LoVo (cell line): ENCODE measurements at places on chromosomes 7 and 10.

GRCh38 chr10:24417053-24417452 lies 208.1 kb downstream of the KIAA1217 start:
- DNase-seq = no peak

DNA sequence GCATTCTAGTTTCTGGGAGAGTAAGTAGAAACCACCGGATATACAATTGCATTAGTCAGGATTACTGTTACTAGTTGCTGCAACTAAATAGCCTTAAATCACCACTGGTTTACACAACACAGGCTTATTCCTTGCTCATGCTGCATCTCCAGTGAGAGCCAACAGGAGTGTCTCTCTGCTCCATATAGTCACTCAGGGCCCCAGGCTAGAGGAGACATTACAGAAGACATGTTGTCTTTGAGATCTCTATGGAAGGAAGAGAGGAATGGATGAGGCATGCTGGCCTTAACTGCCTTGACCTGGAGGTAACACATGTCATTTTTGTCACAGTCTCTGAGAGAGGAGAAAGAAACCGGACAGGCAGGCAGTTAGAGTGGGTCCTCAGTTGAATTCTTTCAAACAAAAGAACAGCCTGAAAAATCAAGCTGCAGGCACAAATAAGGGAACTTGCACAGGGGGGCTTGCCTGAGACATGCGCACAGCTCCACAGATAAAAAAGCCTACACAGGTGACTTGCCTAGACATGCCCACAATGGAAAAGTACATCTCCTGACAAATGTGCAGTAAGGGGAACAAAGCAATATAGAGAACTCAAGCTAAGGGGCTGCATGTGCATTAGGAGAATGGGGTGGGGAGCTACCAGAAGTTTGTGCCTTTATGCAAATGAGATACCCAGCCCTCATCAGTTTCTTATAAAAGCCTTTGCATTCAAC lies 348.0 kb downstream of the TYW1 start:
- DNase-seq = no peak

GRCh38 chr7:43884209-43884608 lies 14.9 kb upstream of the MRPS24 start:
- DNase-seq = no peak

DNA sequence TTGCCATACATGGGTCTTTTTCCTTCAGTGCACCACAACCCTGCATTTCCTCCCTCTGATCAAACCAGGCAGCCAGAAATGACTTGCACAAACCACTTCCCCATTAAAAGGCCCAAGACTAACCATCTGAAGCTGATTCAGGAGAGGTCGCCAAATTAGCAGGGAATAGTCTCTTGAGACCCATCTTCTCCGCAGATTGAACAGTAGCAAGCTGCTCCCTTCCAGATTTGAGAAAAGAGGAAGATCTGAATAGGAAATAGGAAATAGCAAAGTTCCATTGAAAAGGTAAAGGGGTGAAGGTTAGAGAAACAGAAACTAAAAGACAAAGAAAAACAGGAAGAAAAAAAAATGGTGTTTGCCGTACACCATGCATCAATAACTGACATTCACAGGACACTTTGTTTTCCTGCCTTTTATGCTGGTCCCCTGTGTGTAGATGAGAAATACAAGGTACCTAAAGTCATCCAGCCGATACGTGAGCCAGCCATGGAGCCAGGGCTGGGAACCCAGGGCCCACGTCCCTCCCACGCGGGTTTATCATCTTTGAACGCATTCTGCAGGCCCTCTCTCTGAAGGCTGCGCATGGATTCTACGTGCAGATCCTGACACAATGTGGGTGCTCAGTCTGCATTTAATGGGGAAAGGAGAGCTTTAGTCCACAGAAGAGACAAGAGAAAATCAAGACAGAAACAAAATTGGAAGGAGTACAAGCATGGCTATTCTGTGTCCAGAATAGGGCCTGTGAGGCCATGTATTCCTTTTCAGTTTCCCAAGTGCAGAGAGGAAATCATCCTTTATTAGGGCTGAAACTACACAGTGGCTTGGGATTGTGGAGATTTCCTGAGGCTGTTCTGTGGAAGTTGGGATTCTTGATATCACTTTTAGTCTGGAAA lies 268.4 kb upstream of the NPVF start:
- DNase-seq = no peak
